DMS79 (cell line): ENCODE measurements at places on chromosomes 3 and 15.

GRCh38 chr3:133418361-133418760, 18.5 kb downstream of the BFSP2 start:
- DNase-seq = no peak

DNA sequence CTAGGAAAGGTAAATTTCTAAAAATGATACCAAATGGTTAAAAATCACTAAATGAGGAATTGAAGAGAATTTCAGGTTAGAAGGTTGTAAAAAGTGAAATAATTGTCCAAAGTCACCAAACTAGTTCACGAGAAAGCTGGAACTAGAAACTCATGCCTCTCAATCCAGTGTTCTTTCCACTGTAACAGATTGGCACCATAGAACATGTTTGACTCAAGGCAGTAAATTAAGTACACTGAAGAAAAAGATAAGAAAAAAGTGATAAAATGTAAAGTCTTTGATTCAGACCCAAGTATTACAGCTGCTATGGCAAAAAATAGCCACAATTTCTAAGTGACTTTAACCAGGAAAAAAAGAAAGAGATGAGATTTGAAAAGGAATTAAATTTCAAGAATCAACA, 26.5 kb downstream of the ZBTB20 start:
- no peak for DNase-seq

DNA sequence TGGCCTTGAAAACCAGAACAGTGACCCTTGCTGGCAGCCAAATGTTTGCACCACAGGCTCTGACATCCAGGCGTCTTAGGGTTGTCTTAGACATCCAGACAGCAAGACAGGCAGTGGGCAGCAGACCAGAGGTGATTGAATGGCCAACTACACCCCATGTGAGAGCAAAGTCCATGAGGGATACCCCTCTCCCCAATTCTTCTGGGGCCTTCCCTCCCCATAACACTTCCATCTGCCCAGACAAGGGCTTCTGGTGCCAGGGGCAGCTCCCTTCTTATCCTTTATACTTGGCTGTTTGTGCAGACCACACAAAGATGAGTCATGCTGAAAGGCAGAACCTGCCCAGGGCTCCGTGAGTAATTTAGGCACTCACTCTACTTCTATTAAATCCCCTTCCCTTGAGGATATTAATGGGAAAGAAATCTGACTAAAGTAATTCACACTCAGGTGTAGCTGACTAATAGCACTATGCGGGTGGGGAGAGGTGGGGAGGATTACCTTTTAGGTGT, 257.9 kb downstream of the UACA start:
- no peak for DNase-seq

- DNase-seq = no peak
Observed at GRCh38 chr3:194397757-194398312, 1.2 kb downstream of the GP5 start.

GRCh38 chr3:58084788-58085543, 76.7 kb downstream of the FLNB start:
- DNase-seq = no peak

GRCh38 chr3:179452176-179452564, 900 bp upstream of the GNB4 start:
- no peak for DNase-seq

DNA sequence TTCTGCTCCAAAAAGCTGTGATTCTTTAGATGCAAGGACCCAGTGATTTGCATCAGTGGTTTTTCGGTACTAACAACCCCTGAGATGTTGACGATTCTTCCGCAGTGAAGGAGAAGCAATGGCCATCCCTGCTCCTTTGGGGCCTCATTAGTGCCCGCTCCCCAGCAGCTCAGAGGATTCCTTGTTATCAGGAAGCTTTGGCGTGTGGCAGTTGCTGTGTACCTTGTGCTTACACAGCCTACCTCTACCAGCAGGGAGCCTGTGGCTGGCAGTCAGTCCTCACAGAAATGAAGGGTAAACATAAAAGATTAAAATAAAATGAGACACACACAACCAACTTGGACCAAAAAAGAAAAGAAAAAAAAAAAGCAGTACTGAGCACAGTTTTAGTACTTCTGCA, 55.2 kb downstream of the CNTN3 start:
- no peak for DNase-seq

DNA sequence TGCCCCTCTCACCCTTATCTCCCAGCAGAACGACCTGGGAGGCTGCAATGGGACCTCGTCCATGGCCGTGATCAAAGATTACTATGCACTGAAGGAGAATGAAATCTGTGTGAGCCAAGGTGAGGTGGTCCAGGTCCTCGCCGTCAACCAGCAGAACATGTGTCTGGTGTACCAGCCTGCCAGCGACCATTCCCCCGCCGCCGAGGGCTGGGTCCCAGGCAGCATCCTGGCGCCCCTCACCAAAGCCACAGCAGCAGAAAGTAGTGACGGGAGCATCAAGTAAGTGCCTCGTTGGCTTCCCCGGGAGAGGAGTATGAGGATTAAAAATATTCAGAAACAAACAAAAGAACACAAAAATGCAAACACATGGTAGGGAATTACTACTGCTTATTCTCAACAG, 55.9 kb upstream of the UMPS start:
- DNase-seq = no peak

GRCh38 chr15:62262305-62262941, 97.3 kb upstream of the C2CD4B start:
- no peak for DNase-seq

GRCh38 chr15:92725171-92725570, 69.6 kb upstream of the FAM174B start:
- DNase-seq = no peak

DNA sequence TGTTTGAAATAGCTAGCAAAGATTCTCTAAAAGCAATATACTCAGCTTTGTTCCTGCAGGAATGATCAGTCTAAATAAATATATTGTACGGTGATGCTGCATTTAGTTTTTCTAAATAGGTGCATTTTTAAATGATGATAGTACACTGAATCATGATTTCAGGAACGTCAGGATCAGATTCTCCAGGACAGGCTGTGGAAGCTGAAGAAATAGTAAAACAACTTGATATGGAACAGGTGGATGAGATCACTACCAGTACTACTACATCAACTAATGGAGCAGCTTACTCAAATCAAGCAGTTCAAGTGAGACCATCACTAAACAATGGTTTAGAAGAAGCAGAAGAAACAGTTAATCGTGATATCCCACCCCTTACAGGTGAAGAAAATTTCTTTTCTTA, 46.3 kb upstream of the EIF3J start:
- DNase-seq = no peak

- no peak for DNase-seq
Observed at GRCh38 chr3:62462104-62462762, 88.9 kb upstream of the FEZF2 start.

- no peak for DNase-seq
Observed at GRCh38 chr15:44029940-44030568, 165.0 kb downstream of the FRMD5 start.

DNA sequence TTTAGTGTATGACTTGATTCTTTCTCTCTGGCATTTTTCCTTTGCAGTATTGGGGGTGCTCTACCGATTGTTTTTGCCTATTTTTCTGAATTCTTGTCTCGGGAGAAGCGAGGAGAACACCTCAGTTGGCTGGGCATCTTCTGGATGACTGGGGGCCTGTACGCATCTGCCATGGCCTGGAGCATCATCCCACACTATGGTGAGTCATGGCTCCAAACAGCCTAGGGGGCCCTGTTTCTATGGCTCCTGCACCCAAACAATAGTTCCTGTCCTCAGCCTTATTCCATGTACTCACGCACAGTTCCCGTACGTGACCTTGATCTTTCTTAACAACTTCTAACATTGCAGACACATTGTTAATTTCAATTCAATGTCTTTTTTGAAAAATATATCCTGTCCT, 152.3 kb downstream of the SV2B start:
- no peak for DNase-seq

DNA sequence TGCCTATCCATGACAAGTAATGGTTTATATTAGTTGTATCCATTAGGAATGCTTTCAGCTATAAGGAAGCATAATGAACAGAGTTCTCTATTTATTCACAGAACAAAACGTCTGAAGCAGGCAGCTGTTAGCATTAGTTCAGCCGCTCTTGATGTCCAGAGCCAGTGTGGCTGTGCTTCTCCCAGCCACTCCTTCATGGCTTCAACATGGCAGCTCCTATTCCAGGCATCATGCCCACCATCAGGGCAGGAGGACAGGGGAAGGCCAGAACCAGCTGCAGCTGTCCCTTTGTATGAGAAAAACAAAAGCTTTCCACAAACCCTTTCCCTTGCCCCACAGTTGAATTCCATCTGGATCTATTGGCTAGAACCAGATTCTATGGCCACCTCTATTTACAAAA, 12.9 kb upstream of the SNRK start:
- DNase-seq = no peak

- DNase-seq = no peak
Observed at GRCh38 chr15:90820481-90820880, 47.9 kb upstream of the FURIN start.

- DNase-seq = no peak
Observed at GRCh38 chr3:37024092-37024491, 30.8 kb downstream of the MLH1 start.

DNA sequence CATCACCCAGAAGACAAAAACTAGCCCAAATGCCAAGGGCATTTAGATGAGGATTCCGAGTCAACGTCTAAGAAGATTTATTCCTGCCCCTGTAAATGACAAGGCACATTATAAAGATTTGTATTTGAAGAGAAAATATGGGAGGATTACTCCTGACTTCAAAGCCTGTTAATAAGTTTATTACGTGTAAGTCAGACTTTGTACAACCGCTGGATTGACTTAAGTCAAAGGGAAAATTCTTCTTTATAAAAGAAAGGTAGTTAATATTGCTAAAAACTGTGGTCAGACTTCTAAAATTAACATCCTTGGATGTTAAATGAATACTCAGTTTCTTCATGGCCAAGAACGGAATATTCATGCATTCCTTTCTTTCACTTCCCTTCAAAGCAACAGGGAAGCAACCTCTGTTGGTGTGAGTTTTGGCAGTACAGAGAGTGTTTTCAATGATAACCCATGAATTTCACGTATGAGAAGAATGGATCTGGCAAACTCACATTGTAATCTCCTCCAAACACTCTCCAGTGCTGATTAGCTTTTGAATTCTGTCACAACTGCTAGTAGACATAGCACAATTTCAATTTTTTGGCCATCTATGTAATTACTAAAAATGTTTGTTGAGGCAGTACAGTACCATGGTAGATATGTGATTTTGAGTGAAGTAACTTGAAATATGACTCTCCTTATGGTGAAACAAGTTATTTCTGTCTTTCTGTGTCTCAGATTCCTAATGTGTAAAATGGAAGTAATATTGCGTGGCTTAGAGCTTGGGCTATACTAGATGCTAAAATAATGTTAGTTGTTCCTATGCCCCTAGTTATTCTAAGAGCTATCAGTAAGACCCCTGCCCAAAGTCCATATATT, 62.0 kb downstream of the PLD1 start:
- DNase-seq = no peak

DNA sequence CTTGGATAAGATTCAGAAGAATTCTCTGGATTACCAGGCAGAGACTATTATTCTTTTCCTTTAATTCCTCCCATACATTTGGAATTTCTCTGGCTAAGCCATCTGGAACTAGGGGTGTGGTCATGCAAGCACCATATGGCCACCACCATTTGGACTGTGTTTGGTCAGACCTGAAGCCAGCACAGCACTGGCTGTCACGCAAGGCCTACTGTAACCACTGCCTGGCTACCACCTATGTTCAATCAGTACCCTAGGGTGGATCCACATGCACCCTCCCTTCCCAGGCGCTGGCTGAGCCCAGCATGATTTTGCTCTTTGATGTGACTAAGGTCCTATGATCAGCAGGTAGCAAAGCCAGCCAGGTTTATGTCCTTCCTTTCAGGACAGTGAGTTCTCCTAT, 287.8 kb upstream of the GOLIM4 start:
- DNase-seq = no peak

DNA sequence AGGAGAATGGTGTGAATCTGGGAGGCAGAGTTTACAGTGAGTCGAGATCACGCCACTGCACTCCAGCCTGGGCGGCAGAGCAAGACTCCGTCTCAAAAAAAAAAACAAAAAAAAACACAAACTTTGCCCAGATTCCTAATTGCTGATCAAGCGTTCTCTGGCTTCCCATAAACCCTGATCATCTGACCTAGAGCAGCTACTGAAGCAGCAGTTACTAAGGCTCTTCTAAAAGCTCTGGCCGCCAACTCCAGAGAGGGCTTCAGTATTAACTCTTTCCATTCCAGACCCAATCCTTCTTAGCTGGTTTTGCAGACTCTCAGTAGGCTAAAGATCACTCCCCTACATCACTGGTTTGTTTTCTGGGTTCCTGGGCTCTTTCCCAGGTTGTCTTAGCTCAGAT, 201.6 kb downstream of the IGSF11 start:
- DNase-seq = no peak

DNA sequence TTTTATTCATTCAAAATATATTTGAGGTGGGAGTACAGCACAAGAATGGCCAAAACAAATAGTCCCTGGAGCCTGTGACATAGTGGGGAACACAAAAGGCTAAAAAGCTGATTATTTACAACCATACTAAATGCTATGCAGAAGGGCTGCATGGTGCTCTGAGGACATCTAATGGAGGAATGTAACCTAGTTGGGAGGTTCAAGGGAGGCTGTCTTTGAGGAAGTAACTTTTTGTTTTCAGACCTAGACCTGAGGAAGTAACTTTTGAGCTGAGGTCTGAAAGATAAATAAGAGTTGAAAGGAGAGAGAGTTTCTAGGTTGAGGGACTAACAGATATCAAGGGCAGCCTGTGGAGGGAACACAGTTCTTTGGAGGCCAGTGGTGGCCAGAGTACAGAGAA, 34.8 kb upstream of the RASA2 start:
- DNase-seq = peak; percentile 9

DNA sequence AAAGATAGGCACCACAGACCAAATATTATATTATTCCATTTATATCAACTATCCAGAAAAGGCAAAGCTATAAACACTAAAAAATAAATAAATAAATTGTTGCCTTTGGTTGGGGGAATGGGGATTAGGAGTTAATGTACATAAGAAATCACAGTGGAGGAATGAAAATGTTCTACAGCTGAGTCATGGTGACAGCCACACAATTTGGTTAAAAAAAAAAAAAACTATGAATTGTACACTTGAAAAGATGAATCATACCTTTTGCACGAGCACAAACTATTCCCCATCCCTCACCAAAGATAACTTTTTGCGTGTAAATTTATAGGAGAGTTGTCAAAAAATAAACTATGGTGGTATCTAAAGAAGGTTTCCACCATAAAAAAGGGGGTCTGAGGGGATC, 103.2 kb downstream of the TBC1D5 start:
- DNase-seq = no peak

DNA sequence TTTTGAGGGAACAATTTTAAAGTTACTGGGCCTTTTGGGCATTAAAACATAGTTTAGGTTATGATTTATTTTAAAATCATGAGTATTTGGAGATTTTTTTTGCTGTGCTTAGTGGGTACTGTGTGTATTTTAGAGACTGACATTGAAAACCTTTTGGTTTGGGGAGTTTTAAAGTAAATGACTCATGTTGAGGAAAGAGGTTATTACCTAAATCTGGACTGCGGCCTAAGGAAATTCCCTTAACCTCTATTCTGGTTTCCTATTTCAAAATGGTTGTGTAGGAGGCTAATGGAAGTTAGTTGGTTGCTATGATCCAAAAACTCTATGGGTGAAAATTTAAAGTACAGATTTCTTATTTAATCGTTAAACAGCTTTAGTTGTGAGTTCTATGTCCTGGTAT, 57.3 kb upstream of the DPH6 start:
- no peak for DNase-seq
